A673 (cell line): ENCODE measurements at places on chromosomes 5 and 9. TPM values are rescaled to one million over a fixed set of nuclear protein-coding genes. Genes with fewer than 3 reads are reported as not detected.

ELAVL2 gene
- not detected in 2 replicates for total RNA-seq

SHISAL2B gene
- total RNA-seq, result not detected in 2 replicates

- no peak overlapping the region for H3K27ac ChIP-seq
- H3K36me3 ChIP-seq, result no peaks in the 10 kb centered on the region
- H3K4me1 ChIP-seq, result no peaks in the 10 kb centered on the region
- peak; percentile 17 for DNase-seq
- no peak overlapping the region for H3K4me3 ChIP-seq
These were observed 12.0 kb downstream of the UIMC1 start for GRCh38 chr5:176994460-176995121.

- H3K4me1 ChIP-seq, result no peaks in the 10 kb centered on the region
- no peaks in the 10 kb centered on the region for H3K36me3 ChIP-seq
- H3K27ac ChIP-seq, result no peak overlapping the region
- H3K27me3 ChIP-seq, result no peaks in the 10 kb centered on the region
These were observed 154.3 kb downstream of the GABRG2 start for GRCh38 chr5:162221910-162222309.

GRCh38 chr5:171706736-171707441, 78.7 kb upstream of the SMIM23 start:
- H3K4me1 ChIP-seq, result no peaks in the 10 kb centered on the region
- H3K36me3 ChIP-seq, result no peaks in the 10 kb centered on the region
- no peak overlapping the region for H3K4me3 ChIP-seq
- no peak for DNase-seq

DNA sequence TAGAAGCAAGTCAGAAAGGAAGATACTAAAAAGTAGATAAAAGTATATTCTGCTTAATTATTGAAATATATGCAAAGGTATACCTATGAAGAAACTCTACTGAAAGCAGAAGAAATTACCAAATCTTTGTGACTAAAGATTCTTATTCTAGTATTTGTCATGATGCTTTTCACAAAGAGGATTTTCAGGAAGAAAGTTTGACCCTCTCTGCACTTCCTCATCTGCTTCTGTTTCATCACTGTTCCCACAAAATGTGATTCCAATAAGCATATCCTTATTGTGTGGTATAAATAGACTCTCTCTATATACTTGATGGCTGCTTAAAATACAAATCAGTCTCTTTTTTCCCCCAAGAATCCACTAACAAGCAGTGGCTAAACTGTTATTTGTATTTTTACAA, 2139.6 kb upstream of the ACO1 start:
- no peak for DNase-seq
- H3K36me3 ChIP-seq, result no peaks in the 10 kb centered on the region
- H3K4me1 ChIP-seq, result no peaks in the 10 kb centered on the region
- no peaks in the 10 kb centered on the region for H3K27me3 ChIP-seq
- H3K4me3 ChIP-seq, result no peak overlapping the region

DNA sequence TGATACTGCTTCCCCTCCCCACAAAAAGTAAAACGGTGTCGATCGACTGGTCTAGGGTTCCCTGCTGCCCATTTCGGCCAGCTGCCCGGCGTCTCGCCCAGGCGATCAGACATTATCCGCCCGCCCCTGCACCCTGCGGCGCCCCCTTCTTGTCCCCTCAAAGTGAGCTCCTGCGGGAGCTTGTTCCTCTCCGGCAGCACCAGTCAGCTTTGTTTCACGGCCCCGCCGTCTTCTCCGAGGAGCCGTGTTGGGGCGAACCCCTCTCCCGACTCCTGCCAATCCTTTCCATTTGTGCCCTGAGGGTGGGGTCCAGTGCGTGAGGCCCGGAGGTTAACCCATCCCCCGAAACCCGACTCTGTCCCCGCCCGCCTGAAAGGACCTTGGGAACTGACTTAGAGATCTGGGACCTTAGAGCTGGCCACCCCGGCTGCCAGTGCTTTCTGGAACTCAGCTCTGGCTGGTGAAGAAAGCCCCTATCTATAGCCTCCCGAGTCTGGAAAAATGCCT, 518 bp downstream of the UBE2B start:
- DNase-seq, result peak; percentile 44
- peaks cover 15% of the 10 kb centered on the region for H3K36me3 ChIP-seq
- H3K27me3 ChIP-seq, result no peaks in the 10 kb centered on the region

- H3K4me3 ChIP-seq, result no peak overlapping the region
- H3K27me3 ChIP-seq, result no peaks in the 10 kb centered on the region
- no peaks in the 10 kb centered on the region for H3K36me3 ChIP-seq
These were observed 23.8 kb downstream of the C5orf58 start for GRCh38 chr5:170256571-170256970.

DNA sequence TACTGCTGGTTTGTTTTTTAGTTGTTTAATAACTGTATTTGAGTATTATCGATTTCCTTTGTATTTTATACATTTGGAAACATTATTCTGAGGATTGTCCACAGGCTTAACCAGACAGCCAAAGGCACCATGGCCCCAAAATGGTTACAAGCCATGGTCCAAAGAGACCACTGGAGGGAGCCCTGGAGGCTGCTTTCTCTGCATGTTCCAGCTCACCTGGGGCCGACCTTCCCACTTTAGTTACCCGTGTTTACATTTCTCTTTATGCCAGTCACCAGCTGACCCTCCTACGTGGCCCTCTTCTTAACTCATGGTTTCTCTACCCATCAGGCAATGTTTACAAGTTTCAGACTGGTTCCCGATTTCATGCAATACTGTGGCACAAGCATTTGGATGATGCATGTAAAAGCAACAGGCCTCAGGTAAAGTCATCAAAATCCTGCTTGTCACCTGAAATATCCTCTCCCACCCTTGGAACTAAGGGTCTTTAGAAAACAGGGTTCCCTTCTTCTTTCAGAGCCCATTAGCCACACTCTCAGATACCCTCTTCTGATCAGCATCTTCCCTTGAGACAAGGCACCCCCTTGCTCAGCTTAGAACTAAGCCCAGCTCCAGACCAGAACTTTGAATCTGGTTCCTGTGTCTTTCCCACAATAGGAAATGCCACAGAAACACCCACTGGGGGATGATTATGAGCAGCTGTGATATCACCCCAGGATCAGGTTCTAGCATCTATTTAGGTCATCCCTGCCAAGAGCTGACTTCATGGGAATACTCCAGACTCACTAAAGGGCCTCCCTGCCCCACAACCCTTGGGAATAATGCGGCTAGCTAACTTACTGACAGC, 49.9 kb upstream of the GARNL3 start:
- DNase-seq, result peak; percentile 45
- no peak overlapping the region for H3K4me3 ChIP-seq
- no peaks in the 10 kb centered on the region for H3K27me3 ChIP-seq
- no peaks in the 10 kb centered on the region for H3K36me3 ChIP-seq

DNA sequence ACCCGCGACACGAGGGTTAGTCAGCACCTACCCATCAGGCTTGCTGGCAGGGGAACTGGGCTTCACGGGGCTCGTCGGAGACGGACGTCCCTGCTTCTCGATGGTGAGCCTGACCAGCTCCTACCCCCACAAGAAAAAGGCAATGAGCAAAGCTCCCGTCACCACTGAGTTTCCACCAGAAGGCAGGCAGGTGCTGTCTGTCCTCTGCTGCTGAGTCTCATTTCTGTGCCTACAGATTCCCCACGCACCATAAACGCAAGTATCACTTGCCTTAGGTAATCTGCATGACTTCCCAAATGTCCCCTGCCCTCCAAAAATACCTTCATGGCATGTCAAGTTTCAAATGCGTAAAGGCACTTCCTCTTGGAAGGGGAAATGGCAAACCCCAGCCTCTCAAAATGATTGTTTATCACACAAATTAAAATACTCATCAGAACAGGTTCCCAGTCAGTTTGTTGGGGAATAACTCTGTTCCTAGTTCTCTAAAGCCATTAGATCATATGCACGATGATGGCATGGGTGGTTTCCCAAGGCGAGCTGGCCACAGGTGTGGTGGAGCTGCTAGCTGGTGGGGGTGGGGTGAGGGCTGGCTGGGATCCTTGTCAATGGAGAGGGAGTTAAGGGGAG, 85.0 kb downstream of the PRRT1B start:
- H3K4me1 ChIP-seq, result peaks cover under 1% of the 10 kb centered on the region
- DNase-seq, result no peak

GRCh38 chr5:14958188-14958587, 86.6 kb upstream of the ANKH start:
- no peaks in the 10 kb centered on the region for H3K27me3 ChIP-seq
- no peaks in the 10 kb centered on the region for H3K4me1 ChIP-seq
- no peak for DNase-seq
- no peak overlapping the region for H3K27ac ChIP-seq
- H3K36me3 ChIP-seq, result no peaks in the 10 kb centered on the region

DNA sequence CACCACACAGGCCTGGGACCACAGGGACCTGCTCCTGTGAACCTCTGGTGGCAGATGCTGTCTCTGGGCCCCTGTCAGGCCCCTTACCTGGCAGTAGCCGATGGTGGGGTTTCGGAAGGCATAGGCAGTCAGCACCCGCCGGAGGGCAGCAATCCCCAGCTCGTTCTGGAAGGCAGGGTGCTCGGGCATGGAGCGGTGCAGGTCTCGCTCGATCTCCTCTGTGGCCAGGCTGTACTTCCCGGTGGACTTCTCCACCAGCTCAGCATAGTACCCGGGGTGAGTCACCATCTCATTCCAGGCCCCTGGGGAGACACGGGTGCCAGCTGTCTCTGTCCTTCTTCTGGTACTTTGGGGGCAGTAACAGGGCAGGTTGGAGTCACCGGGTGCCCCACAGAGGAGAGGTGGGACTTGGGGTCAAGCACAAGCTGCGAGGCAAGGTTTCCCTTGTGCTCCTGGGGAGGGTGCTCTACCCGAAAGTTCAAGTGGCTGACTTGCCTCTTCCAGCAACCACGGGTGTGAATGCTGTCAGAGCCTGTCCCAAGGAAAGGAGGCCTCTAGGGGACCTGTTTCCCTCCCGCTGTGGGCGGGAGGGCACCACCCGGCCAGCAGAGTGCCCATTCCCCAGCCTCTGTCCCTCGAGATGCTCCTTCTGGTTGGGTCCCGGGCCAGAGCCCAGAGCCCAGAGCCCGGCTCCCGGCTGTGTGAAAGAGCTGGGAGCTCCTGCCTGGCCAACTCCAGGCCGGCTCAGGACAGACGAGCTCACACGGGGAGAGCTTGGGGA, 19.8 kb upstream of the MRNIP start:
- peaks cover 15% of the 10 kb centered on the region for H3K36me3 ChIP-seq
- H3K27ac ChIP-seq, result no peak overlapping the region
